ENCODE measurements at places on chromosomes 2 and 18.

DNA sequence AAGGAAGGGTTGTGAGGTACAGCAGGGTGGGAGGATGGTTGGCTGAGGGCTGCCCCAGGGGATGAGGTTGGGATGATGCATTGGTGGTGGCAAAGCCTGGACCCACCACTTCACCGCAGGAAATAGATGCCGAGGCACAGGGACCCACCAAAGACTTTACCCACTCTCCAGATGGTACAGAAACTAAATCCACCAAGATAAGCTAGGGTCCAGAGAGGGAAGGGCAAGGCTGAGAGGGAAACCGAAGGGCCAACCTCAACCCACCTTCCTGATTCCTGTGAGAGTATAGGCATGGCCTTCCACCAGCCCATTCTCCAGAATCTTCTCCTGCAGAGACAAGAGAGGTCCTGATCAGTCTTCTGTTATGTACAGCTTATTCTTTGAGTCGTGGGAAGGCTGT is 18.1 kb downstream of the CAPN14 start:
- no peak for DNase-seq

- DNase-seq: no peak
These were observed 155.6 kb upstream of the DNMT3A start for GRCh38 chr2:25497229-25497917.

- DNase-seq: no peak
These were observed 520.6 kb downstream of the METTL4 start for GRCh38 chr18:2050702-2051201.

GRCh38 chr2:85734942-85735608 is 18.7 kb upstream of the ATOH8 start:
- DNase-seq: no peak

DNA sequence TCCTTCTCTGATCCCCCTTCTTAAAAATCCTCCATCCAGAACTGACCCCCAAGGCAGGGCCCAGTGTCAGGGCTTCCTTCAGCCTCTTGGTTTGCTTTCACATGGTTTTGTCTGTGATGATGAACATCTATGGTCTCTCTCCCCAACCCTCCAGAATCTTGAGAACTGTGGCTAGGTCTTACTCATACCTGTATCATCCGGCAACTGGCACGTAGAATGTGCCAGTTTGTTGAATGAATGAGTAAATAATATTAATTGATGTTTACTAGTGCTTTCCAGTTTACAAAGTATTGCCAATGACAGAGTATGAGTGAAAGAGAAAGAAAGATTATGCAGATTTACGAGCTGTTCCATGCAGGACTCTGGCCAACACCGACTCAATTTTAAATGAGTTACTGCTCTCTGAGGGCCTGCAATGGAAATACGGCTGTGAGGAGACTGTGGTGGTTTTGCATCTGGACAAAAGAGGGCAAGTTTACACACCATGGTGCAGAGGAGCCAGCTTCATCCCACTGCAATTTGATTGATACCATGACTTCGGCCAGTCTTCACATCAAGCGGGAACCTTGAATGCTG is 29.9 kb upstream of the TRIB2 start:
- no peak for DNase-seq
